ENCODE measurements at places on chromosomes 2 and 18.

GRCh38 chr18:9992300-9992972, 78.6 kb downstream of the VAPA start:
- DNase-seq, result no peak

GRCh38 chr2:28280619-28281018, 112.0 kb upstream of the FOSL2 start:
- no peak for DNase-seq

DNA sequence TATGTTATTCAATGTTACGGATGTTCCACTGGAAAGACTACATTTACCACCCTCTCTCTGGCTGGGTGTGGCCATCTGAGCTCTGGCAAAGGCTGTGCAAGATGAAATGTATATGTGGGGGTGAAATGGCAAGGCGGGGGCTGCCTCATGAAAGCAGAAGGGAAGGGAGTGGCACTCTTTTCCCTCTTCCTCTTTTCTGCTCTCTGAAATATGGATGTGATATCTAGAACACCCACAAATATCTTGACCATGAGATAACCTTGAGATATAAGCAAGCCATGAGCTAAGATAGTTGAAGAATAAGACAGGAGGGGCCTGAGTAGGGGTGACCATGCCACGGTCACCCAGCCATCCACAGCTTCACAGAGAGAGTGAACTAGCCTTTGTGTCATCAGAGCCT, 367.8 kb upstream of the ID2 start:
- no peak for DNase-seq

GRCh38 chr2:122031544-122032263, 276.3 kb downstream of the TSN start:
- DNase-seq, result no peak

DNA sequence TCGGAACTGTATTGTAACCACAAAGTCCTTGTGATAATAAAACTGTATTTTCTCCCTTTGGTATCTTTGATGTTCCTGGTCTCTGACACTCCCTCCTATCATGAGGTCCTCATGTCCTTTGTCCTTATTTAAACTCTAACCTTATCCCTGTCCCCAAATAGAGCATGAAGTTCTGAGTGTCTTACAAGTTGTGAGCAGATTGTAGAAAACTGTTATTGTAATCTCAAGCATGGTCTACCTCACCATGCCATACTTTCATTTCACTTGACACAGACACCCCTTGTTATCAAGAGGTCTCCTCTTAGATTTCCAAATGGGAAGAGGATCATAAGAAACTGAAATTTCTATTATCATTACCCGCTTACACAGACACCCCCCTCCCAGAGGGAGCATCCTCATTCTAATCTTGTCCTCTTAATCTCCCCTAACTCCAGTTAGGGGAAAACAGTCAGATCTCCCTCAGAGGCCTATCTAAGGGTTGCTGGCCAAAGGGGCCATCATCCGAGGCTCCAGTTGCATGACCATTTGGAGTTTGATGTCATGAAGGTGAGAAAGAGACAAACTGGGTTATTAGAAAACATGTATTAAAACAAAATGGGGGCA, 29.0 kb downstream of the MYO3B start:
- DNase-seq, result no peak

GRCh38 chr2:99942561-99943347, 199.6 kb downstream of the AFF3 start:
- DNase-seq, result no peak

GRCh38 chr18:49819823-49820671, 6.7 kb upstream of the ACAA2 start:
- peak; percentile 31 for DNase-seq

DNA sequence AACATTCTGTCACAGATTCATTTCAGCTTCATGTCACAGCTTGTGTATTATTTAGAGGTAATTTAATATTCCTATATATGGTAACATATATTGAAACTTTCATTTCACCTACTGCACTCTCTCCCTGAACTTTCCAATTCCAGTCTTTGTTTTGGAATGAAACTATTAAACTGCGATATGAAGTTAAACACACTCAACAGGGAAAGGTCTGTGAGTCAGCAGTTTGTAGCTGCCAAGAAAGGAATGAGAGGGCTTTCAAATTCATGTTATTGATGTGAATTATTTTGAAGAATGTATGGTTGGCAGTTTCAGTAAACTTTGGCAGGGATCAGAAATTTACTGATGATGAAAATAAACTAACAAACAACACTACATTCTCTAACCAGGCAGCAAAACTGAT, 148.3 kb downstream of the HNMT start:
- no peak for DNase-seq

- no peak for DNase-seq
These were observed 825.2 kb downstream of the METTL4 start for GRCh38 chr18:1746131-1746530.

DNA sequence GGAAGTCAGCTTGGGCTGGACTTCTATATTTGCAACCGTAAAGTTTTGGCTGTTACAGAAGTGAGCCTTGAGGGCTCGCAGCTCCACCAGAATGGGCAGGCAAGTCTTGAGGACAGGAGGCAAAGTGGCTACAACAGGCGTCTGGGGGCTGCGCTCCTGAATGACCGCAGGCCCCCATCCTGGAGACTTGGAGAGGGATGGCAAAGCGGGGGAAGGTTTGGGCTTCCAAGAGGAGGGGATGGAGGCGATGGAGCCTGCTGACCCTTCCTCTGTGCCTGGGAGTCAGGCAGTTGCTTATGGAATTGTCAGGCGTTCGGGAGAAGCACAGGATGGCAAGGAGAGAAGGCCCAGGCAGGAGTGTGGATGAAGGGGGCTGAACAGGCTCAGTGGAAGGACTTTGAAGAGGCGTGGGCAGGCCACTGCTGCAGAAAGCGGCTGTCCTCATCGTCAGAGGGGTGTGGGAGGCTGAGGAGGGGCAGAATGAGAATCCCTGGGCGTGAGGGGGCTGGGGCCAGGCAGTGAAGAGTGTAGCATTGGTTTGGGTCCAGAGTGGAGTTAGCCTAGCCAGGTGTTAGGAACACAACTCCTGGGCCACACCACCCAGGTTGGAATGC, 72.3 kb downstream of the INHBB start:
- DNase-seq, result no peak

GRCh38 chr2:134459706-134460406, 206.0 kb downstream of the MGAT5 start:
- no peak for DNase-seq

DNA sequence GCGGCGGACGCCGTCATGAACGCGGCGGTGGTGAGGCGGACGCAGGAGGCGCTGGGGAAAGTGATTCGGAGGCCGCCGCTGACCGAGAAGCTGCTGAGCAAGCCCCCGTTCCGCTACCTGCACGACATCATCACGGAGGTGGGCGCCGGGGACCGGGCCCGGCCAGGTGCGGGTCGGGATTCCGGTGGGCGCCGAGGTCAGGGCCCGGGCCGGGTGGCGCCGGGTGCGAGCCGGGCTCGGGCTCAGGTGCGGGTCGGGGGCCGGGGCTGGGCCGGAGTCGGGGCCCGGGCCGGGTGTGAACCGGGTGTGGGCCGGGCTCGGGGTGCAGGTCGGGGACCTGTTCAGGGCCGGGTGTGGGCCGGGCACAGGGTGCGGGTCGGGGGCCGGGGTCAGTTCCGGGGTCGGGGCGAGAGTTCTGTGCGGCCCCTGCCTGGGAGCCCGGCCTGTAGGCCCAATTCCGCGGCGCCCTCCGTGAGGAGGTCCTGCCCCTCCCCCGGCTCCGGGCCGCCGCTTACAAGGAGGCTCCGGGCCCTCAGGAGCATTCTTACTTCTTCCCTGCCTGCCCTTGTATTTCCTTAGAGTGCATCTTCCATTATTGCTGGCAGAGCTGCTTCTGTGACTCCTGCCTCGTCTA, 447 bp downstream of the TRAF3IP1 start:
- DNase-seq, result peak; percentile 10

GRCh38 chr2:148896136-148896535, 21.1 kb downstream of the KIF5C start:
- no peak for DNase-seq

DNA sequence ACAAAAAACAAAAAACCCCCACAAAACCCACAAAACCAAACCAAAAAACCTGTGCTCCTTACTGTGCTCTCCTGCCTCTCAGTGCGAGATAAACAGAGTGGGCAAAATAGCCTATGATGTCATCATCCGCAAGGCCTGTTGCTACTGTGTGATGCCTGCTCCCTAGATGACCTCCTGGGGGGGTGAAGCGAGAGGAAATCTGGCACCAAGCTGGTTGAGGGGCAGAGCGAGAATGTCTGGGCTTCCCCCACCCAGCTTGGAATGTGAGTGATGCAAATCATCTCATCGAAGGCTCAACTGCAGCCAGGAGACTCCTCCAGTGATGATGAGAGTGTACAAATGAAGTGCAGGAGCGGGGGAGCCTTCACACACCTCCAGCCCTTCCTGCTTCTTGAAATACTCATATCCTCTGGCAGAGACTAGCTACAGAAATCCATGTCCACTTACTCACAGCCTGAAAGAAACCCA, 57.7 kb upstream of the MAP4K3 start:
- DNase-seq, result peak; percentile 30

GRCh38 chr2:63058921-63059792, 8.5 kb downstream of the OTX1 start:
- DNase-seq, result peak; percentile 5

- DNase-seq, result no peak
These were observed 17.5 kb downstream of the TRAF3IP1 start for GRCh38 chr2:238337846-238338245.

- no peak for DNase-seq
These were observed 110.2 kb downstream of the ABCA12 start for GRCh38 chr2:215028231-215028630.

GRCh38 chr2:45497355-45497754, 113.7 kb downstream of the SRBD1 start:
- peak; percentile 28 for DNase-seq

DNA sequence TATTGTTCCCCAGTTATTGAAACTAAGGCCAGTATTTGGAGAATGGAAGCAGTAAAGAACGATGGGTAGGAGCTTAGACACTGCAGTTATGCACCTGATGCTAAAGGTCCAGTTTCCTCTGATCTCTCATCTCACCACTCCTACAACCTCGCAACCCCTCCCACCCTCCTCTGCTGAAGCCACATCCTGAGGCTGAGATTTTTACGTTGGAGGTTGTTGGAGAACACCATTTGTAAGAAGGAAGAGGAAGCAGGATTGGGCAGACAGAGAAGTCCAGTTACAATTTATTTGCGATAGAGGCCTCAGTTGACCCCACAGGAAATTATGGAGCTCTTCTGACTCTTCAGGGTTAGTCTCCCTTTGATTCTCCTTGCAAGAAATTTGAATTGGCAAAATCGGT, 54.3 kb upstream of the NDUFV2 start:
- DNase-seq, result no peak

DNA sequence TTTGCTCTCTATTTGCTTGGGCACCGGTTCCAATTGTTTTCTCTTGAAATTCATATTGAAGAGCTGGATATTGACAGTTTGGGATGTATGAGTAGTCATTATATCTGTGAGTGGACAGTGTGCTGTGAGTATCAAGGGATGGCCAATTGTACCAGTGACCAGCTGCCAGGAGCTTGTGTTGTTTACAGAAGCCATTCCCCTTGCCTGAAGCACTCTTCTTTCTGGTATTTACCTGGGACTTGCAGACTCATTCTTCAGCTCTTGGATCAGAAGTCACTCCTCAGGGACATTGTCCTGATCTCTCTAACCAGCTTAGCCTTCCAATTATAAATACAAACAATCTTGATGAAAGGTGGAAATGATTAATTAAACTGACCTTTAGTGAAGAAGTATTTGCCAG, 438.3 kb upstream of the LRATD1 start:
- no peak for DNase-seq

DNA sequence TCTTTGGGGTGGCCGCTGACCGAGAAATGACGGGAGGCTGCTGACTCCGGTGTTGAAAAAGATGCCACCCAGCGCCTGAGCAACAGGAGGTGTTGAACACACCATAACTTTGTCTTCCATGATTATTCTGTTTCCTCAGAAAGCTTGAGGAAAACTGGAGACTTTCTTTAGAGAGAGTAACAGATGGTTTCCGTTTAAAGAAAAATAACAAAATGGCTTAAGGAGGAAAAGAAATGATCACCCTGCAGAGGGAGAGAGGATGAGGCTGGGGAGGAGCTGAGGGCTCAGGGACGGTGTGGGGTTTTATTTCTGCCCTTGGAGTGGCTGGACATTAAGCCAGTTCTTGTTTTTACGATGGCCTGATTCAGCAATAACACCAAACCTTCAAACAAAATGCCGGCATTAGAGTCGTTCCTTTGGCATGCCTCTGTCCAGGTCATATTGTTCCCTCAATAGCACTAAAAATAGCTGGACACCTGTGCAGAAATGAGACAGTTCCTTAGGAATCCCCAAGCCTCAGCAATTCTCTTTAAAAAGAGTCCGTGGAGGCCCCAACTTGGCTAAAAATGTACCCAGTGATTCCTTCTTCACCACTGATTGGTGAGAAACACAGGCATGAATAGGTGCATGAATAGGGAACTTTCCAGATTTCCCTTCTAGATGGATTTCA, 182.4 kb downstream of the ALPK2 start:
- DNase-seq, result no peak

DNA sequence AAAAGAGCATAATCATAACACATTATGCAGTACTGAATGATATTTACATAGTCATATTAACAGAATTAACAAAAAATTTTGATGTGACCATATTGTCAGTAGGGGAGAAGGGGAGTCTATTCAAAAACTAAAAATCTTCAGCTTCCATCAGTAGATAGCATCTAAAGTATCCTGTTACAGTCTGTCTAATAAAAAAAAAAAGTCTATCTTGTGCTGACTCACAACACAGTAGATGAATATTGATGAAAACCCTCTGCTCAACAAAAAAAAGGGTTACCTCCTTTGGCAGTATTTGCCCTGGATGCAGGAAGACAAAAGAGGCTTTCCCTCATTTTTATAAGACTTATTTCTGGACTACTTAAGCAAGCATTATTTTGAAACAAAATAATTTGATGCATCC, 27.3 kb downstream of the GRB14 start:
- DNase-seq, result no peak

DNA sequence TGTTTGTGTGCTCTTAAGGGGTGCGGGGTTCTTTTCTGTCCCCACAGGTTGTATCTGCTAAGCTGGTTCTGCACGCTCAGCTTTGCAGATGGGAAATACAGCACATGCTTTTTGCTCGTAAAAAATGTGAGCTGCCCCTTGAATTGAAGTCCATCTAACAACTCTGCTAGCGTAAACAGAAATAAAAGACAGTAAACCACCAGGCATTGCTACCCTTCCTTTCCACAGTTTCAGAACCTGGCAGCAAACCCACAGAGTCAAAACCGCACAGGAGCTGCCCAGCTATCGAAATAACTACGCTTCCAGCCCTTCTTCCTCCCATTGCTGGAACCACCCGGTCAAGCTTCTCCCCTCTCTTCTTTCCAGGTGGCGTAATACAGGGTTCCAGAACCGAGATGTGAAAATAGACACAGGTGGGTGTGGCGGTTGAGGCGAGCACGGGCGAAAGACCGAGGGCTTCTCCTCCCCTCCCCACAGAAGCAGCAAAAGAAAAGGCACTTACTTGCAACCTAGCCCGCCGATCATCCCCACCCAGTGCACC, 479 bp downstream of the SCN9A start:
- DNase-seq, result peak; percentile 2

- DNase-seq, result no peak
These were observed 127.6 kb downstream of the QPCT start for GRCh38 chr2:37471994-37472393.

Measured in activated naive CD8-positive, alpha-beta T cell treated with anti-CD3 and anti-CD28 coated beads, Interleukin-2, amount 50 U/mL, for 24 hours (primary cell).